Stimulated activated CD8-positive, alpha-beta memory T cell treated with anti-CD3 and anti-CD28 coated beads, Interleukin-4, amount 100 ng/mL, for 1 hour (primary cell): ENCODE measurements at places on chromosomes 4 and X.

GRCh38 chr4:26459756-26460530 is 30.3 kb downstream of the CCKAR start:
- DNase-seq = no peak

DNA sequence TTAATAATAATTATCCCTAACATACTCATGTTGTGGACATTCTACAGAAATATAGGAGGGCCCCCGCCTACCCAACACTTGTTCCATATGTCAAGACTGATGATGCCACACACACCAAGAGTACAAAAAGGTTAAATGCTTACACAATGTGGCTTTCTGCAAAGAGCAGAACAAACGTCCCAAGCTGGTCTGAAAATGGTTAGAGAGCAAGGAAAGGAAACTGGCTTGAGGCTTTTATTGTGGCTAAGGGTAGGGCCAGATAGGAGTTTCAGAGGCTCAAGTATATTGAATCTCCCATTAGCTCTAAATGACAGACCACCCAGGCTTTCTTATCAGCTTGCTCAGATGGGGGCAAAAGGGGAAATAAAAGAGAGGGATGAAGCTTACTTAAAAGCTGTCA is 134.1 kb upstream of the C1QTNF7 start:
- no peak for DNase-seq

GRCh38 chrX:39690541-39691415 is 407.0 kb downstream of the BCOR start:
- DNase-seq = no peak

DNA sequence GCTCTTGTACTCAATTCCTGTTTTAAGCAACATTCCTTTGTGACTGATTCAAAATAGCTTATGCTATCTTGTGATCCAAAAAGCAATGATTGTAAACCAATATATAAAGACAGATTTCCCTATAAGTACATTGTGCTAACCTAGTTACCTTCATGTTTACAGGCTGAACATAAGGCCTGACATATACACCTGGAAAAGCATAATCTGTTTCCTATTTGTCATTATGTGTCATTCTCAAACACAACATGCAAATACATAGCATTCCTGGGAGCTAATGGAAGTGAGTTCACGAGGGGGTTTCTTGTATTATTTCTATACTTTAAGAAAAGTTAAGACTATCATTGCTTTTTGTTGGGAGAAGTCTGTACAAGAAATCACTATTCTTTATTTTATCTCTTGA is 638.1 kb upstream of the AGA start:
- DNase-seq = no peak

- no peak for DNase-seq
Measured at GRCh38 chrX:107654566-107654871, 26.2 kb downstream of the PRPS1 start.

DNA sequence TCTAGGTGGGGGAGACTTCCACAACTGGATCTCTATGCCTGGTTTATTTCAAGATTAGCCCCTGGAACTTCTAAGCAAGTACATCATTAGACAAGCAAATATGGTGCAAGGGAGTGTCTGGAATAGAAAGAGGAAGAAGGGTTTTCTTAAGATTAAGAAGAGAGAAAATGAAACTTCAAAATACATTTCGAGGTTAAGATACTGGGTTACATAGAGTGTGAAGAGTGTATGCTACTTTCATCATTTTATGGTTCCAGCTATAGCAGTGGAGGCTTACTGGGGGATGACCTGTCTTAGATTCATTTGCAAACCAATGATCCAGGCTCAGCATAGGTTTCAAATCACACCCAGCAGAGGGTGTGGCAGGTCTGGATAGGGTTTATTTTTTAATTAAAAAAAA is 144.4 kb upstream of the GATB start:
- DNase-seq = no peak
